ENCODE measurements at places on chromosomes 13 and 19. TPM values are rescaled to one million over a fixed set of nuclear protein-coding genes. Genes with fewer than 3 reads are reported as not detected.

IL4I1 gene
- 1.0 TPM for polyA plus RNA-seq

ZNF507 gene
- 16.3 TPM for polyA plus RNA-seq

ZNF677 gene
- polyA plus RNA-seq: 26.4 TPM

TTC9B gene
- polyA plus RNA-seq: 0.10 TPM

FCAR gene
- polyA plus RNA-seq: 0.34 TPM

CLEC17A gene
- polyA plus RNA-seq: not detected
